ENCODE measurements at places on chromosomes 6 and 20.

- DNase-seq = no peak
These were observed 9.9 kb upstream of the HIVEP2 start for GRCh38 chr6:142954844-142955243.

DNA sequence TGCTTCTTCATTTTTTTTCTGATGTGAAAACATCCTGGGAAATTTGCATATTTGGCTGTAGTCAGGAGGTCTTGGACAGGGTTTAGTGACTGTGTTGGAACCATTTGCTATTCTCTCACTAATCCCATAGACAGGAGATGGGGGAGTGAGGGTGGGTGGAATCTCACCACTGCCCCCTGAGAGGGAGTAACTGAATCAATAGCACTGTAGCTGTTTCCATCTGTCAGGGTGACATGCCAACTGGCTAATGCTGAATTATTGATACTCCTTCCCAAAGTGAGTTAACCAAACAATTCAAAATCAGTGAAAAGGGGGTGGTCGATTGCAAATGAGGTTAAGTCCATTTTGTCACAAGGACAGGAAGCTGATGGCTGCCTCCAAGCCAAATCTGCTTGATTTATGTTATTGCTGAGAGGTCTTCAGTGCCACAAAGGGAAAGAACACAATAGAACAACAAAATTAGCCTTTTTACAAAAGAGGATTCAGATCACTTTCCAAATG lies 55.1 kb upstream of the B3GAT2 start:
- no peak for DNase-seq

DNA sequence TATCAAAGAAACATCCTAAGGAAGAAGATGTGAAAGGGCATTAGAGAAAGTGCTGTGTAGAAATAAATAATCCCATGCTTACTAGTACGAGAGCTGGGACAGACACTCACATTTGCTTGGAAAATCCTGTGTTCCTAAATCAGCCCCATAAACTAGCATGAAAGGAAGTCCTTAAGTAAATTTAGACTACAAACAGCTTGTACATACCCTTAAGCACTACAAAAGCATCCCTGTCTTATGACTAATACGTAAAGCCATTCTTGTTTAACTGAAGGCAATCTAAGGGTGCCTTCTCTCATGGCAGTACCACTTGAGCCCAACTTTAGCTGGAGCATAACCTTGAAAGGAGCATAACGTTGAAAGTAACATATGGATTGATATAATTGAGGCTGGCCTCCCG lies 15.4 kb upstream of the FOXQ1 start:
- DNase-seq = no peak

DNA sequence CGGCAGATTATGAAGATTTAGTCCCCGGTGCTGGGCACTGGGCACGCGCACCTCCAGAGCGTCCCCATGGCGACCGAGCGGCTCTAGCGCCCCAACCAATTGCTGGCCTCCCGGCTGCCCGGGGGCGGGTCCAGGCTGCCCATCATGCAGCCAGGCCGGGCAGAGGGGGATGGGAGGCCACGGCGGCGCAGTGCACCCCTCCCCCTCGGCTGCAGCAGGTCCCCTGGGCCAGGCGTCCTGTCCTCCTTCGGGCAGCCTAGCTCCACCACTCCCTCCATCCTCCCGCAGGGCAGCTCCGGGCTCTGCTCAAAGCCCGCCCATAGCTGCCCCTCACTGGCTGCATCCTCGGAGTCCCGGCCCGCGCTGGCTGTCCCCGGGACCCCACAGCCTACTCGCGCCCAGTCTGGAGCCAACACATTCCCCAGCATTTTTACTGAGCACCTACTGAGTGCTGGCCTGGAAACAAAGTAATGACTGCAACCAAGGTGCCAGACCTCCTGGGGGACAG lies 99.4 kb downstream of the ASXL1 start:
- DNase-seq = no peak

DNA sequence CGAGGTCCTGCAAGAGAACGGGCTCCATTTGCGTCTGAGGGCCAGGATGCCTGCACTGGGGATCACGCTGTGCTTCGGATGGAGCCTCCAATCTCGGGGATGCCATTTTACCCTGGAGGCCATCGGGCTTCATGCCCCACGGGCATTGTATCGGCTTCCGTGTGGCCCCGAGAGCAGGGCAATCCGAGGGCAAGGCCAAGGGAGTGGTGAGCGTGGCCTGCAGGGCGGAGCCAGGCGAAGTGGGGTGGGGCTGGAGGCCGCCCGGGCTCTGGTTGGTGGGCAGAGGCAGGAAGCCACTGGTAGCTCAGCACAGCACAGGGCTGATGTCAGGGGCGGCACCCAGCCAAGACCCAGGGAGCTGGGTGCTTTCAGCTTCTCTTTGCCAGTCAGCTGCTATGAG lies 57.5 kb upstream of the BHLHE23 start:
- no peak for DNase-seq

DNA sequence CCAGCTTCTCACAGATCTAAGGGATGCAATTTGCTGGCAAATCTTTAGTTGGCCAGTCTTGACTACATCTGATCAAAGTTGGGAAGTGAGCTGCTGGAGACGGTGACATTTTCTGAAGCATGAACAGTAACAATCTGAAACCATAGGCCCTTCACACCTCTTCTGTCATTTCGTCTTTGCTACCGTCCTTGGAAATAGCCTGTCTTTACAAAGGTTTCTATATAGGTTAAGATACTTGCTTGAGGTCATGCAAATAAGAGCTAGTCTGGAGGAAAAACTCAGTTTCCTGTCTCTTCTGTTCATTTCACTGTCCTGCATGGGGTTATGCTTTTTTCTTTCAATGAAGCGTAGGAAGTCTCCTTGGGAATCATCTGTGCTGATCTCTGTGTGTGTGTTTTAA lies 55.6 kb downstream of the CARMIL1 start:
- no peak for DNase-seq

GRCh38 chr6:15330174-15330944 lies 84.5 kb downstream of the JARID2 start:
- DNase-seq = no peak

- DNase-seq = no peak
These were observed 466.3 kb upstream of the PLCB4 start for GRCh38 chr20:8602389-8603116.

DNA sequence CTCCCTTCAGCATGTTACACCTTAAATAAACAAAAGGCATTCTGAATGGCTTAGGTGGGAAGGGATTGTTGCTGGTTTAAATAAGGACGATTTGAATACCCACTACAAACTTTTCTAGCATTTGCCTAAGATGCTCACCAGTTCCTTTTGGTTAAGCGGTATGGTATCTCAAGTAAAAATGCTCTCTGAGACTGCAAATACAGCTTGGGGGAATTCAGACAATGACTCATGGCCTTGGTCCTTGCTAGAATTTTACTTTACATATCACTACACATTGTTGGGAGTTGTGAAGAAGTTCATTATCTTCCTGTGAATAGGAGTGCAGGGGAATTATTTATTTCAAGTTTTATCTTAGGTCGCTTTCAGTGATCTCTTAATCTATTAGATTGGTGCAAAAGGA lies 670.7 kb downstream of the UTRN start:
- no peak for DNase-seq

GRCh38 chr6:130204322-130204721 lies 18.4 kb downstream of the SAMD3 start:
- DNase-seq = no peak

GRCh38 chr6:160967351-160967750 lies 24.2 kb upstream of the MAP3K4 start:
- no peak for DNase-seq

Data from ureter (tissue), 1 donor.